Naive thymus-derived CD8-positive, alpha-beta T cell (primary cell): ENCODE measurements at places on chromosomes 13 and 19.

DNA sequence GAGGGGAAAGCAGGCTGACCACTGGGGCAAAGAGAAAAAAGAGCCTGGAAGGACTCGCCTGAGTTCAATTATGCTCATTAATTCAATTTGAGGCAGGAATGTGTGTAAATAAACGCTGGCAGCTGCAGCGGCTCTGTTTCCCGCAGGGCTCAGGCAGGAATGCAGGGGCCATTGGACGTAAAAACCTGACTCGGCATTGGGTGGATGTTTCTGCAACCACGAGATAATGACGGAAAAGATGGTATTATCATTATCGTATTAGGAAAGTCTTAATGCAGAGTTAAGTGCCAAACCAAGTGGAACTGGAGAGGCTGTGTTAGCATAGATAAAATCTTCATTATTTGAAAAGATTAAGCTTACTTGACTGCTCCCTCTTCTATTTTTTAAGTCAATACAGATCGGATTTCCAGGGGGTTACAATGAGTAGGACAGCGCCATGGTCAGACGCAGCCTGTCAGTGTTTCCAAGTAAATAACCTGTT lies 169.8 kb downstream of the SHISA2 start:
- no peak for DNase-seq

- no peak for DNase-seq
These were observed 4.5 kb downstream of the GNG8 start for GRCh38 chr19:46631481-46631880.

GRCh38 chr13:45335397-45336024 lies 5.5 kb downstream of the TPT1 start:
- DNase-seq: no peak

DNA sequence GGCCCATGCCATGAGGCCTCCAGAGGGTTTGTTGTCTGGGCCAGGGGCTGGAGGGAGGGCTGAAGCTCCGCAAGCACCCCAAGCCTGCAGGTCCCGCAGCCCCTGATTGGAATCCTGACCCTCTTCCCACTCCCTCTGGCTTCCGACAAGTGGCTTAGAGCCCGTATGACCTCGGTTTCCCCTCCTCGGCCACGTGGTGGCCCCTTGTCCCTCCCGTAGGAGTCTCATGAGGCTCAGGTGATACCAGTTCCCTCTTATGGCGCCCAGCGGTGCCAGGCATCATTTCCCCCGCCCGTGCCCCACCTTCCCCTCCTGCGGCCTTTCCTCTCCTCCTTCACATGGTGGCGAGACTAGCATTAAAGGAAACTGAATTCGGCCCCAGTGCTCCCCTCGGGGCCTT lies 6.1 kb downstream of the THOP1 start:
- DNase-seq: no peak

DNA sequence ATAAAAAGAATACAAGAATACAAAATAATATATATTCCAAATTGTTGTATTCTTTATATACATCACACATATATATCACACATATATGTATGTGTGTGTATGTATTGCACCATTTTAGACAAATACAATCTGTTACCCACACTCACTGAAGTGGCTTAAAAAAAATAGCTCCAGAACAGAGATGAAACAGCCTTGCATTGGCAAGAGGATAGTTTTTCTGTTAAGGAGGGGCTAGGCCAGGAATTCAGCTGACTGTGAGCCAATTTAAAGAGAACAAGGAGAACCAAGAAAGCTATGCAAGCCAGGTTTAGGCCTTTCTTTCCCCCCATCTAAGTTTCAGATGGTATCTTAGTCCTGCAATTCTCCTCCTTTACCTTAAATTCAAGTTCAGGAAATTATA lies 257.5 kb downstream of the MZT1 start:
- no peak for DNase-seq

DNA sequence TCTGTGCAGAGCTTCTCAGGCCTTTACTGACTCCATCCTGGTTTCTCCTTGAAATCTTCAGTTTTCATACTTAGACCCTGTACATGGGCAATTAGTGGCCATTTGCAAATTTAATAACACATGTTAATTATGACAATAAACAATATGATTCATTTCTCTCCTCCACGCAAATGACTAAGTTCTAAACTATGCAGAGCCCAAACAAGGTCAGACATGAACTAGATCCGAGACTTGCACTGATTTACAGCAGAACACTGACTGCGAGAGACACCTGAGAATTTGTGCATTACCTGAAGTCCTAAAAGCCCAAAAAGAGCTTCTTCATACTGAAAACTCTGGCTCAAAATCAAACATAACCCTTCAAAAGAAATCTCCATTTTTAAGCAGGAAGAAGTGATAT lies 521.8 kb downstream of the MYO16 start:
- no peak for DNase-seq

- no peak for DNase-seq
These were observed at the start of gene KCNN1 for GRCh38 chr19:17966550-17967256. Gene KCNN1 (plus strand): TSS chr19:17967107. CDS start chr19:17973889, 6,782 bp downstream.

- no peak for DNase-seq
These were observed 15.4 kb downstream of the CERS4 start for GRCh38 chr19:8224394-8225145.
